ENCODE measurements at places on chromosomes 2 and 18. TPM values are rescaled to one million over a fixed set of nuclear protein-coding genes. Genes with fewer than 3 reads are reported as not detected.

GRCh38 chr2:157036726-157037125 lies 220.8 kb upstream of the GALNT5 start:
- no peak for DNase-seq

- no peak for DNase-seq
Measured at GRCh38 chr2:70886541-70886987, 49.1 kb upstream of the ATP6V1B1 start.

GRCh38 chr18:37980556-37980955 lies 415.0 kb upstream of the CELF4 start:
- no peak for DNase-seq

- DNase-seq: no peak
Measured at GRCh38 chr2:13666582-13667414, 950.1 kb downstream of the TRIB2 start.

DNA sequence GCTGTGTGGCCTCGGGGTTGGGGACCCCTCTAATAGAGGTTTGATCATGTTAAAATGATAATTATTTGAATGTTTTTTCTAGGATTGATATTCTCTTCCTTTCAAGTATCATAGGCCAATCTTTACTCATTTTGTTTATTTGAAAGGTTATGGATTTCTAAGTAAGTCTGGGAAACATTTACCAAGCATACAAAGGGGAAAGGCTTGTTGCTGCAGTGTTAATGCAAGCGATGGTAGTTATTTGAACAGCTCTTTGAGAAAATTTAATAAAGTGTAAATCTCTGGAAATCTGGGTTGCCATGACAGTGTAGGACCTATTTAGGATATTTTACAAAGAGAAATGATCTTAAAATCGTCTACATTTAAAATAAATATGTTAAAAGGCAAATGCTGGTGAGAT lies 56.1 kb downstream of the SPTBN1 start:
- DNase-seq: no peak

DNA sequence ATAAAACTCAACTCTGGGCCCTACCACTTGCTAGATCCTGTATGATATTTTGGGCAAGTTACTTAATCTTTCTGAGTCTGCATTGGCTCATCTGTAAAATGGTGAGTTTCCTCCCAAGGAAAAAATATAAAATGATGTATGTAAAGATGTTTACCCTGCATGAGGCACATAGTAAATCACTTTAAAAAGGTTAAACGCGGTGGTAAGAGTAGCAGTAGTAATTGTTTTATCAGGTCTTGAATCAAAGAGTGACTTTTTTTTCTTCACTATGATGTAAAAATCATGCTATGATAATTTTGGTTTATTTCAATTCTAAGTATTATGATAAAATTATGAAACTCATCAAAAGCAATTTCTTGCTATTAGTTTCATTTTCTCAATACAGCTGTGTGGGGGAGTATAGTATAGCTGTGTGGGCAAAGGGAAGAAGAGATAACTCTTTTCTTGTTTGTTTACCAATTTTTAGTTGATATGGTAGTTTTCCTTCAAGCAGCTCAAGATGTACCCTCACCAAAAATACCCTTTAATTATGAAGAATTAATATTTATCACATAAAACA lies 10.7 kb downstream of the ARHGAP15 start:
- DNase-seq: no peak

- DNase-seq: no peak
Measured at GRCh38 chr2:226849349-226849748, 13.5 kb downstream of the RHBDD1 start.

DNA sequence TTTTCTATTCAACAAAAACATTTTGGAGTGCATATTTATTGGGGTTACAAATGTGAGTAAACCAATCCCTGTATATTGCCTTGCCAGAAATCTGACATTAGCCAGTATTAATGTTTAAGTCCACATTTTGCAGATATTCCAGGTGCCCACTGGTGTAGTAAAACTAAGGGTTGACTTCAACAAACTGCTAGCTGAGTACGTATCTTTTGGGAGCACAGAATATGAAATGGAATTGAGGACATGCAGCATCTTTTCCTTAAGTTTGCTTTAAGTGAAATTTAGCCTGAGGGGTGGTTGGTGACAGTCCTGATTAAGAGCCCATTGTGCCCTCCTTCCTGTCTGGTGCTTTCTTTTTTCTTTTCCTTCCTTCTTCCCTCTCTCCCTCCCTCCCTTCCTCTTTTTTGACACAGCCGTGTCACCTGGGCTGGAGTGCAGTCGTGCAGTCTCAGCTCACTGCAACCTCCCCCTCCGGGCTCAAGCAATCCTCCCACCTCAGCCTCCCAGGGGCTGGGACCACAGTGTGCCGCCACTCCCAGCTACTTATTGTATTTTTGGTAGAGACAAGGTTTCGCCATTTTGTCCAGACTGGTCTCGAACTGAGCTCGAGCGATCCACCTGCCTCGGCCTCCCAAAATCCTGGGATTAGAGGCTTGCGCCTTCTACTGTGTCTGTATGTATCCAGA lies 1.6 kb downstream of the NUP35 start:
- DNase-seq: no peak

DNA sequence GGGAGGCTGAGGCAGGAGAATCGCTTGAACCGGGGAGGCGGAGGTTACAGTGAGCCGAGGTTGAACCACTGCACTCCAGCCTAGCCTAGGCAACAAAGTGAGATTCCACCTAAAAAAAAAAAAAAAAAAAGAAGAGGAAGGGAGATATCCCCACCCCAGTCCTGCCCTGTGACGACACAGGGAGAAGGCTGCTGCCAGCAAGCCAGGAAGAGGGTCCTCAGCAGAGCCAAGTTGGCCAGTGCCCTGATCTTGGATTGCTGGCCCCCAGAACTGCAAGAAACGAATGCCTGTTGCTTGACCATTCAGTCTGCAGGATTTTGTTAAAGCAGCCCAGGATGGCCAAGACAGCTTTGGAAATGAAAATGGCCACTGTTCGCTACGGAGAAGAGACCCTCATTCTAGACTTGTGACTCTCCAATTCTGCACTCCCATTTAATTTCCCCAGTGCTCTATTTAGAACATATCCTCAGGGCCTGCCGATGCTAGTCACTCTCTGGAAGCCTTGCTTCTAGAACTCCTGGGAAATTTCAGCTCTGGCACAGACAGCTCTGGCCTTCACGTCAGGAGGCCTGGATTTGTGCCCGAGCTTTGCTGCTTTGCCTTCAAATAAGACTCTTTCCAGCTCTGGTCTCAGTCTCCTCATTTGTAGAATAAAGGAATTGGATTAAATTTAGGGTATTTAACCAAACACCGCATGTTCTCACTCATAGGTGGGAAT lies 15.7 kb upstream of the AMMECR1L start:
- DNase-seq: no peak

GRCh38 chr2:100021791-100022340 lies 120.5 kb downstream of the AFF3 start:
- DNase-seq: no peak

GRCh38 chr18:44556296-44556695 lies 124.4 kb upstream of the SETBP1 start:
- no peak for DNase-seq

GRCh38 chr2:237458519-237458918 lies 28.5 kb upstream of the MLPH start:
- no peak for DNase-seq

DNA sequence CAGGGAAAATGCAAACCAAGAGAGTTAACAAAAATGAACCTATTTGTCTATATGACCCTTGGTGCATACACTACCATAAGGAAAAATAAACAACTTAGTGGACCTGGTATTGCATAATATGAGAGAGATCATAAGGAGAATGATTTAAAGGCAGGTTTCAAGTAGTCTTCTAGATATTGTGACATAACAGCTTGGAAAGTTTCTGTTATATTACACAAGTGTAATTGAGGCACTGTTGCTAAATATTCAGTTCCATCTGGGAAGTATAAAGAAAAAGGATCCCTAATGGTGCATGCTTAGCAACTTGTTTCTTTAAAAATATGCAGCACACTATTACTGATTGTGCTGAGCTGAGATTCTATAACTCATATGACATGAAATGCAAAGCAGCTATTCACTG lies 252.2 kb upstream of the SPHKAP start:
- no peak for DNase-seq

Gene TCF23
- polyA plus RNA-seq: 0.50 TPM

Gene DAW1
- polyA plus RNA-seq: 0.52 TPM

Gene SLC14A1
- polyA plus RNA-seq: 1.7 TPM

Gene IMP4
- 33.0 TPM for polyA plus RNA-seq

Gene FOXD4L1
- 0.60 TPM for polyA plus RNA-seq
